ENCODE measurements at places on chromosomes 3 and 15. TPM values are rescaled to one million over a fixed set of nuclear protein-coding genes. Genes with fewer than 3 reads are reported as not detected.

GRCh38 chr15:76163457-76164295, 103.9 kb downstream of the TMEM266 start:
- H3K4me1 ChIP-seq, result peaks cover 15% of the 10 kb centered on the region
- H3K36me3 ChIP-seq, result no peaks in the 10 kb centered on the region
- H3K27me3 ChIP-seq, result no peaks in the 10 kb centered on the region
- H3K4me3 ChIP-seq, result no peak overlapping the region
- H3K27ac ChIP-seq, result peak overlapping the region; percentile 34

DNA sequence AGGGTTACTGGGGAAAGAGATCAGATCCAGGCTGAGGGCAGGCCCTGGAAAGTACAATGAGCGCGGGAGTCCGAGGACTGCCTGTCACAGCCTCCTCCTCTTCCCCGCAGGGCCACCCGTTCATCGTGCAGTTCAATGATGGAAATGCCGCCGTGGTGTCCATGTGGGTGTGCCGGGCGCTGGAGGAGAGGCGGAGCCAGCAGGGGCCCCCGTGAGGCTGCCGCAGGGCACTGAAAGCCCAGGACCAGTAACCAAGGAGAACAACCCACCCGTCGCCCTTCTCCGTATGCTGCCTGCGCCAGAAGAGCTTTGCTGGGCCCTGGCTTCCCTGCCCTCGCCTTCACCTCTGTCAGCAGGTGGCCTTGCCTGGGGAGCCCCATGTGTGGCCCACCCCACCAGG, 18.8 kb upstream of the SKOR1 start:
- H3K4me3 ChIP-seq, result no peak overlapping the region
- peak; percentile 39 for DNase-seq
- H3K27ac ChIP-seq, result no peak overlapping the region

GRCh38 chr15:49441356-49441755, 18.3 kb downstream of the FGF7 start:
- H3K27ac ChIP-seq, result no peak overlapping the region
- no peaks in the 10 kb centered on the region for H3K4me1 ChIP-seq
- H3K4me3 ChIP-seq, result no peak overlapping the region
- no peak for DNase-seq
- no peaks in the 10 kb centered on the region for H3K36me3 ChIP-seq

GRCh38 chr3:55624238-55624637, 137.1 kb upstream of the WNT5A start:
- H3K27me3 ChIP-seq, result no peaks in the 10 kb centered on the region
- H3K36me3 ChIP-seq, result no peaks in the 10 kb centered on the region
- no peaks in the 10 kb centered on the region for H3K4me1 ChIP-seq
- no peak for DNase-seq
- no peak overlapping the region for H3K27ac ChIP-seq
- H3K4me3 ChIP-seq, result no peak overlapping the region

DNA sequence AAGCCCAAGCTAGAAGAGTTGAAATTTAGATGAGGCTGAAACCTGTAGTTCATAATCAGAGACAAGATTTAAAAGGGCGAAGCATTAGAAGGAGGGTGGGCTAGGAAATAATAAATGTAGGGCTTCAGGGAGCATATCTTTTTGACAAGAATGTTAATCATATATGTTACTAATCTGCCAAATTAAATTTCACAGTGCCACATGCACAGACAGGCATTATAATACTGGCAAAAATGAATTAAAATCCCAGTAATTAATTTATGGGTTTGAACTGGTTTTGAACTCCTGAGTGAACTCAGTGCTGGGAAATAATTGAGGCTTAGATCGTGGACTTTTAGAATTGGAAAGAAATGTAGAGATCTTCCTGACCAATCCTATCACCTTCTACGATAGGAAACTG, 383.5 kb upstream of the IL12A start:
- H3K27ac ChIP-seq, result no peak overlapping the region
- no peak for DNase-seq
- H3K4me3 ChIP-seq, result no peak overlapping the region
- H3K36me3 ChIP-seq, result no peaks in the 10 kb centered on the region
- H3K4me1 ChIP-seq, result no peaks in the 10 kb centered on the region

Gene SNTN
- total RNA-seq, result not detected

DNA sequence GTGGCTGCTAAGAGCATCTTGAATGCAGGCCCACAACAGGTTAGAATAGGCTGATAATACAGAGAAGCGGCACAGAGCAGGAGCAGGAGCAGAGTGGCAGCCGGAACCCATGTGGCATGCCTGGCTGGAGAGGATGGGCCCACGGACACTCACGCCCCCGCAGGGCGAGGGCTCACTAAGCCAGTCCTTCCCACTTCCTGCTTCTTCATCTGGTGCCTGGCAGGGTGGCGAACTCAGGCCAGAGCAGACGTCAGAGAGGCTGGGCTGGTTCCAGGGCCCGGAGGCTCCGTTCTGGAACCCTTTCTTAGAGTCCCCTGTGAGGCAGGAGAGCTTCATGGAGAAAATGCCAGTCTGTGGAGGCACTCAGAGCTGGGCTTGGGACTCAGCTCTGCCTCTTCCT, 195.1 kb downstream of the NTRK3 start:
- no peaks in the 10 kb centered on the region for H3K36me3 ChIP-seq
- no peak for DNase-seq
- no peaks in the 10 kb centered on the region for H3K27me3 ChIP-seq
- H3K27ac ChIP-seq, result no peak overlapping the region
- H3K4me3 ChIP-seq, result no peak overlapping the region

DNA sequence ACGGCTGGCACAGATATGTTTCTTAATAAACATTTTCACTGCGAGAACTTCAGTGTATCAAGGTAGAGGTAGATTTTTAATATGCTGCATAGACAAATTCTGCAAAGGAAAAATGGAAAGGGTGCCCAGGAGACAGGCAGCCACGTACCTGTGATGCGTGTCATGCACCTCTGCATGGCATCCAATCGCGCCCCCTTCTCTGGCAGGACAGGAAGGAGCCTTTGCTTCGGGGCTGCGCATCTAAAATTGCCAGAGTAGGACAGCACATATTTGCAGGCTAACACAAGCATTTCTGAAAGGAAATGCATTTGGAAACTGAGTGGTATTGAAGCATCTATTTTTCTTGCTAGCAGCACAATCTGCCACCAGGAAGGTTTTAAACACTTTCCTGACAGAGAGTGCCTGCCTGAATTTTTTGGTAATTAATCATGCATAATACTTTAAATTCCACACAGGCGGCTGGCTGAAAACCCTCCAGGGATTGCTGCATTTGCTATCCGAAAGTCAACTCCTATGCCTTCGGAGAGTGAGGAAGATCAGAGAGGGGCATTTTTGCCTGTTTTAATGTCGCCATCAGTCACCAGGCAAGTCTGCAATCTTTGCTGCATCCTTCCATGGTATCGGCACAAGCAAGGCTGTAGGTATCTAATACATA, 165.1 kb upstream of the ATP10A start:
- no peaks in the 10 kb centered on the region for H3K27me3 ChIP-seq
- no peak overlapping the region for H3K27ac ChIP-seq
- no peak for DNase-seq
- no peaks in the 10 kb centered on the region for H3K4me1 ChIP-seq

Gene GUCA1C
- total RNA-seq, result 6.2 TPM

GRCh38 chr3:46416125-46416810, 9.2 kb downstream of the CCRL2 start:
- no peak for DNase-seq
- H3K4me3 ChIP-seq, result no peak overlapping the region
- no peaks in the 10 kb centered on the region for H3K36me3 ChIP-seq
- H3K27me3 ChIP-seq, result no peaks in the 10 kb centered on the region

- H3K27ac ChIP-seq, result no peak overlapping the region
- H3K27me3 ChIP-seq, result no peaks in the 10 kb centered on the region
- no peak overlapping the region for H3K4me3 ChIP-seq
- H3K4me1 ChIP-seq, result no peaks in the 10 kb centered on the region
Observed at GRCh38 chr3:47197287-47197686, 33.4 kb upstream of the SETD2 start.

DNA sequence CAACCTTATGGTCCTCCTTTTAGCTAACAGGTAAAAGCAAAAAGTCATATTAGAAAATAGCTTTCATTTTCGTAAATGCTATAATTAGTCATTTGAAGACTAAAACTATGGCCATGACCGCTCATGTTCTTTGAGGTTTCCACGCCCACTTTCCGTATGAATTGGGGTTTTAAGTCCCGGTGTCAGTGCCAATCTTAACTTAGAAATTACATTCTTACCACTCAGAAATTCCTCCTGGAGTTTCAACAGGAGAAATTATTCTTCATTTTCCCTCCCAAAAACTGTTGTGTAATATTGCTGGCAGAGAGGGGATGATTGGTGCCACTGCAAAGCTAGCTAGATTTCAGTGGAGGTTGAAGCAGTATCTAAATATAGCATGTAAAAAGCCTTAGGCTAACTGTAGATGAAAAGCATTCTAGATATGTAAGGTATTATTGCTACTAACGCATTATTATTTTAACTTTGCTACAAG, 71.0 kb upstream of the MDFIC2 start:
- DNase-seq, result no peak
- no peaks in the 10 kb centered on the region for H3K27me3 ChIP-seq
- H3K4me1 ChIP-seq, result no peaks in the 10 kb centered on the region
- H3K4me3 ChIP-seq, result no peak overlapping the region

DNA sequence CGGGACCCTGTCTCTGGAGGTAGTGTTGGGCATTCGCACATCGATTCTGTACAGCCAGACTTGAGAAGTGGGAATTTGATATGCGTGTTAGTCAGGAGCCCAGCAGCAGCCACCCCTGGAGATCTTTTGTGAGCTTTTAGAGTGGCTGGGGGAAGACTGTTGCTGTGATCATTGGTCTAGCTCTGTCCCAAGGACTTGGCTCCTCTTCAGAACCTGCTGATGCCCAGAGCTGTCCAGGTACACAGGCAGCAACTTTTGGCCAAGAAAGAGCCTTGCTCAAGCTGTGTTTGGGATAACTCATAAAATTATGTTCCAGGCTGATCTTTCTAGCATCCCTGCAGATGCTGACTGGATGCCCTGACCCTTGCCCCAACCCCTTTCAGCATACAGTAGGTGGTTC, 29.3 kb downstream of the LIMD1 start:
- H3K36me3 ChIP-seq, result no peaks in the 10 kb centered on the region
- H3K27me3 ChIP-seq, result no peaks in the 10 kb centered on the region
- no peak overlapping the region for H3K4me3 ChIP-seq

- no peak overlapping the region for H3K4me3 ChIP-seq
- H3K4me1 ChIP-seq, result no peaks in the 10 kb centered on the region
- no peaks in the 10 kb centered on the region for H3K36me3 ChIP-seq
- H3K27ac ChIP-seq, result no peak overlapping the region
Observed at GRCh38 chr3:109257269-109257668, 59.0 kb downstream of the DPPA2 start.

Gene PDHB
- total RNA-seq, result 25.6 TPM

Gene GOLGA6L7
- total RNA-seq, result not detected
